ENCODE measurements at places on chromosomes 3 and 15.

DNA sequence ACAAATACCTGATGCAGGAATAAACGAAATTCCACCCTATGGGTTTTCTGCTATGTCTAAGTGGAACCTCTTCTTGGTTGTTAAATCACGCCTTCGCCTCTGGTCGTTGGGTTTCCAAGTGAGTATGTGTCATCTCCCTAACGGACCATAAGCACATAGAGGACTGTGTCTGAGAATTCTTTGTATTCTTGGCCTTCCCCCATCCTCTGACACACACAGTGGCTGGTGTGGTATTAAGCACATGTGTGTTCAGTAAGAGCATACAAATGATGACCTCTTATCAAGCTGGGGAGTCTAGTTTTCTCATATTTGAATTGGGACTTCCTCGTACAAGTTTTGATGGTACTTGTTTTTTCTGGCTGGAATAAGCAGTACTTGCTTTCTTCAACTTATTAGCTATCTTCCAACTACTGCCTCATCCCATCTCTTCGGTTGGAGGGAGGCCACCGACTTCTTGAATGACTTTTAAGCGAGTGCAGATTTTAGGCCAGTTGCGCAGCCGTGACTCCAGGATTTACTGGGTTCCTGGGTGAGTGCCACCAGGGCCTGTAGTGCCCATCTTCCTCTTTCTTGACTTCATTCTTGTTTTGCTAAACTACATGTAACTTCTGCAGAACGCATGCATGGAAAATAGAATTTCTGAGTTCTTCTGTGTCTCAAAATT lies 240.2 kb downstream of the ADAMTS17 start:
- peaks cover 3% of the 10 kb centered on the region for H3K36me3 ChIP-seq
- H3K27ac ChIP-seq: no peak overlapping the region
- H3K27me3 ChIP-seq: no peaks in the 10 kb centered on the region
- DNase-seq: no peak
- peak overlapping the region; percentile 8 for H3K4me3 ChIP-seq
- H3K4me1 ChIP-seq: peaks cover 2% of the 10 kb centered on the region

- peaks cover 11% of the 10 kb centered on the region for H3K4me1 ChIP-seq
- DNase-seq: peak; percentile 31
- H3K4me3 ChIP-seq: no peak overlapping the region
- no peaks in the 10 kb centered on the region for H3K36me3 ChIP-seq
These were observed 3.6 kb downstream of the GALNT15 start for GRCh38 chr3:16177962-16178627.

GRCh38 chr15:80478075-80478474 lies 73.9 kb downstream of the ARNT2 start:
- H3K27me3 ChIP-seq: peaks cover 20% of the 10 kb centered on the region
- no peak for DNase-seq
- no peaks in the 10 kb centered on the region for H3K4me1 ChIP-seq
- no peaks in the 10 kb centered on the region for H3K36me3 ChIP-seq
- H3K27ac ChIP-seq: no peak overlapping the region
- no peak overlapping the region for H3K4me3 ChIP-seq

- no peak overlapping the region for H3K4me3 ChIP-seq
- no peaks in the 10 kb centered on the region for H3K4me1 ChIP-seq
- no peak overlapping the region for H3K27ac ChIP-seq
- DNase-seq: no peak
- H3K27me3 ChIP-seq: no peaks in the 10 kb centered on the region
These were observed 200.5 kb downstream of the ITPR1 start for GRCh38 chr3:4693620-4694019.

DNA sequence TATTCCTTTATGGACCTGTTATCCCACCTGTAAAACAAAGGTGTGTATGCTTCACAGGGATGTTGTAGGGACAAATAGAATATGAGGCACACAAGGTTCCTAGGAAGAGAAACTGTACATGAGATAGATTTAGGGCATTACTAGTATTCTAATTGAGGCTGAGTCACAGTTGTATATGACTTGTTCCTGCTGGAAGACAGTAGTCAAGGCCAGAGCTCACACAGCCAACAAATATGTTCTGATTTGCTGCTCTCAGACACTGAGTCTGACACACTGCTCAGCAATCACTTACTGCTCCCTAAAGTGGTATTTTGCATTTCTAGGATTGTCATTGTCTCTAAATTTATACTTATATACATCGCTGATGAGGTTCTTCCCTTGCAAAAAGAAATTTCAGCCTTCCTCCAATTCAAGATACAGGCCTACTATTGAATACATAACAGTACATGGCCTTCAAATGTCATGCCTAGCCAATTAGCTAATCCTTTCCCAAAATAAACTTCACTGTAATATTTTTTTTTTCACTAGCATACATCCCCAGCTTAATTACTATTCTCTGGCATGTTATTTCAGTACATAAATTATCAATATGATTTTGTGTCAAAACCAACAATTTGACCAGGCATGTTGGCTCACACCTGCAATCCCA lies 69.8 kb downstream of the TIGIT start:
- H3K27me3 ChIP-seq: no peaks in the 10 kb centered on the region
- no peak for DNase-seq
- H3K27ac ChIP-seq: no peak overlapping the region
- no peaks in the 10 kb centered on the region for H3K4me1 ChIP-seq
- no peak overlapping the region for H3K4me3 ChIP-seq
- no peaks in the 10 kb centered on the region for H3K36me3 ChIP-seq

DNA sequence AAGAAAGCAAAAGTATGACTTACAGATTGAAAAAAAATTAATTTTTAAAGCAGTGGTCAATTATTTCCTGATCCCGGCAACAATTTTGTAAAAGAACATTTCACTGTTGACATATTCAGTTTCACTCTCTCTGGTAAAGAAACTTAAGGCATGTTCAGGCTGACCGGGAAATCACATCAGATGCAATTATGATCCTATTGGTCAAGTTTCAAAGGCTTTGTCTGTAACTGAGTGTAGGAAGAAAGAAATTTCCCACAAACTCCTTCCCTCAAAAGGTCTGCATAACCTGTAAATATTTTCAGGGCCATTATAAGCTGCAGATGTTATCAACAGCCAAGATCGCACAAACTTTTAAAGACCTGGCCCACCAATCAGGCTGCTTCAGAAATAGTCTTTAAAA lies 205.4 kb upstream of the IGF1R start:
- H3K27me3 ChIP-seq: peaks cover 47% of the 10 kb centered on the region
- no peak overlapping the region for H3K27ac ChIP-seq
- H3K4me3 ChIP-seq: no peak overlapping the region

DNA sequence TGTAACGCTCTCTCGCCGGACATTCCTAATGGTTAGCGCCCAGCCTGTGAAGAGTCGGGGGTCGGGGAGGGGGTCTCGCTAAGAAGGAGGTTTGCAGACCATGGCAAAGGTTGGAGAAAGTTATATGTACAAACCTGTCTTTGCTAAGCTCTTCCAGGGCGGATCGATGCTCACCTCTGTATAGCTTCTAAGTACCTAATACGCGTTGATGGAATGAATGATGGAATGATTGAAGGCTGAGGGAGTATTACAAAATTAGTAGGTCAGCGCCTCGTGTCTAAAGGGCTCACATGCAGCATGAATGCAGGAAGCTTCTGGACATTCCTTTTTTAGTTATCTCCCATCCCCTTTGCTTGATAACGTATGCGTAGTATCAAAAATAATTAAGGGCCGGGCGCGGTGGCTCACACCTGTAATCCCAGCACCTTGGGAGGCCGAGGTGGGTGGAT lies 305 bp upstream of the KPNA1 start:
- peak overlapping the region; percentile 95 for H3K4me3 ChIP-seq
- H3K27ac ChIP-seq: no peak overlapping the region
- no peak for DNase-seq
- no peaks in the 10 kb centered on the region for H3K27me3 ChIP-seq

Measured in T-helper 17 cell (primary cell).